ENCODE measurements at places on chromosomes 2 and 18.

- no peak for DNase-seq
Measured at GRCh38 chr18:9838144-9838877, 47.5 kb upstream of the TXNDC2 start.

GRCh38 chr18:76668546-76668945 lies 153.8 kb upstream of the ZNF236 start:
- DNase-seq = no peak

- no peak for DNase-seq
Measured at GRCh38 chr18:46917803-46918600, 600 bp downstream of the KATNAL2 start.

DNA sequence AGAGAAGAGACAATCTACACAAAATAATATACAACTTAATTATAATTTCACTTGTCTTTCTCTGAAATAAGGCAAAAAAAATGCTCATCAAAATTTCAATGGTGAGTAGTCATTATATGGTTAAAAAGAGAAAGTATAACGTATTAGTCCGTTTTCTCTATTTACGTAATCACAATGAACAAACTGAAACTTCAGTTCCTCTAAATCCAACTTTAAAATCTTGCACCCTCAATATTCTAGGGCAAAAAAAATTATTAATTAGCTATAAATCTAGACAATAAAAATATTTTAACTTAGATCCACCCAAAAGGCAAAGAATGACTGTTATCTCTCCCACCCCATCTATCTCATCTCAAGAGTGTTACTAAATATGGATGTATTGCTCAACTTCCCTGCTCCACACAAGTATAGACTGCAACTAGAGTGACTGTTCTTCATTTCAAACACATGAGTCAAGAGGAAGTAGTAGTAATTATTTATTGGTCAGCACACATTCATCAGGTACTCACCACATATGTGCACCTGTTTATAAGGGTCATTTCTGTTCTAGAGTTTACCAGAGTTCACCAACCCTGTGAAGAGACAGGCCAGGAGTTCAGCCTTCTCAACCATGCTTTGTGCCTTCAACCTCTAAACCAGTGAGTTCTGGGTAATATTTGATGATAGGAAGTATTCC lies 36.4 kb downstream of the STK39 start:
- DNase-seq = no peak

GRCh38 chr2:124975648-124976047 lies 950.6 kb downstream of the CNTNAP5 start:
- no peak for DNase-seq

- no peak for DNase-seq
Measured at GRCh38 chr2:202612145-202612544, 22.6 kb upstream of the FAM117B start.

DNA sequence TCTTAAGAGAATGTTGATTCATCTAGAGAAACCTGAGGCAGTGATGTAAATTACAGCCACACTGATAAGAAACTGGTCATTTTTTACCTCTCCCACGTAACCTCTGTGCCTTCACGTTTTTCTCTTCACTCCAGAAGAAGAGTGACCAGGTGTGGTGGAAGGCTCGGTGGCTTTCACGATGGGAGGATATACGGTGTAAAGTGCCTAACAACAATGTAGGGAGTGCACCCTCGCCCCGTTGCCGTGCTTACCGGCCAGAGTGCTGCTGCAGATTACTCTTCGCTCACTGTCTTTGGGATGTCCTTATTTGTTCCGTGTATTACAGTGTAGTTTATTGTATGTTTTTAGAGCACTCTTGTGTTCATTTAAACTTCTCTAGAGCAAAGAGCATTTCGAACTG lies 46.5 kb downstream of the NCK2 start:
- no peak for DNase-seq

DNA sequence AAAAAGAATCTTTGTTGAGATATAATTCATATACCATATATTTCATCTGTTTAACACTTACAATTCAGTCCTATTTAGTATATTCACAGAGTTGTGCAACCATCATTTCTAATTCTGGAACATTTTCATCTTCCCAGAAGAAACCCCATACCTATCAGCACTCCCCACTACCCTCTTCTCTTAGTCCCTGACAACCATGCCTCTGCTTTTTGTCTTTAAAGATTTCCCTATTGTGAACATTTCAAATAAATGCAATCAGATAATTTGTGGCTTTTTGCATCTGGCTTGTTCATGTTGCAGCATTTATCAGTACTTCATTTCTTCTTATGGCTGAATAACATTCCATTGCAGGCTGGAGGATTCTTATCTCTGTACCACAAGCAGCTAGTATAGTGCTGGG lies 305.9 kb upstream of the MEX3C start:
- no peak for DNase-seq

DNA sequence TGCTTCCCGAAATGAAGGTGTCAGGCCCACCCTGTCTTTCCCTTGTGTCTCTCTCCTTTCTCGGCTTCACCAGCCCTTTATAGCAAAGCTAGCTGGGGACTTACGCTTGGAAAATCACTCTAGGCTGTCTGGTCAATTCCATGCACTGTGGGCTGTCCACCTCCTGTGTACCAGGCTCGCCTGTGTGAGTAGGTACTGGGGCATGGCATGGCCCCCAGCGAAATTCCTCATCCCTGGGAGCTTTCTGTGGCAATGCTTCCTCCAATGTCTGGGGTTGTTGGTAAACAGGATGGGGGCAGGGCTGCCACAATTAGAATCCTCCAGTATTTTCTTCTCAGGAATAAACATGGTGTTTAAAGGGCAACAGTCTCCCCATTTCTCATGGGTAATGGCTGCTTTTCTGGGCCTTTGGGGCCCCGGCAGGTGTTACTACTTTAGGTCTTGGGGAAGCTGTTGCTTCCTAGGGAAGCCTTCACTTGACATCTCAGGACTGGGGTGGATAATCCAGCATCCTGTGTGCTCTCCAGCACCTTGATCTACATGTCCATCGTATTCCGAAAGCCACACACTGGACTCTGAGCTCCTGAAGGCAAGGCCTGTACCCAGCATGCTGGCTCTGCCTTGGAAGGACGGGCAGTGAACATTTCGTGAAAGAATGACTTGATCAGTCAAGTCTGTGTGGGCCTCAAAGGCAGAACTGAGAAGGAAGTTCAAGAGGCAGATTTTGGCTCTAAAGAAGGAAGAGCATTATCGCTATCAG lies 21.1 kb downstream of the RHOB start:
- no peak for DNase-seq

DNA sequence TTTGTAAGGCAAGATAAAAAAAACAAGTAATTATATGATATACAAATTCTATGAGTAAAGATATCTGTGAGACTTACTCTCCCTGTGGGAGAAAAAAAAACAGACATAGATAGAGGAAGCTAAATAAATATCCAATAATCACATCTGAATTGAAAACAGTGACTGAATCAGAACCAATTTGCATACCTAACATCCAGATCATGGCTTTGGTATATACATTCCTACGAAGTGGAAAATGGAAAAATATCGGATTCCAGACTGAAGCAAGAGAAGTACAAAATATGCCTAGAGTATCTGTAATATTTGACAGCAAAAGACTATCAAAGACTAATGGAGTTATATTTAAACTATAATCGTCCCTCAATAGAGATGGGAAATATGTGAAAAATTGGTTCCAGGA lies 1108.1 kb upstream of the CHAC2 start:
- no peak for DNase-seq

GRCh38 chr2:15560988-15561573 lies at the start of gene NBAS:
Gene NBAS, minus strand, starts transcription at chr2:15561334. Its CDS starts 30 bp downstream, at chr2:15561304.
- peak; percentile 72 for DNase-seq

DNA sequence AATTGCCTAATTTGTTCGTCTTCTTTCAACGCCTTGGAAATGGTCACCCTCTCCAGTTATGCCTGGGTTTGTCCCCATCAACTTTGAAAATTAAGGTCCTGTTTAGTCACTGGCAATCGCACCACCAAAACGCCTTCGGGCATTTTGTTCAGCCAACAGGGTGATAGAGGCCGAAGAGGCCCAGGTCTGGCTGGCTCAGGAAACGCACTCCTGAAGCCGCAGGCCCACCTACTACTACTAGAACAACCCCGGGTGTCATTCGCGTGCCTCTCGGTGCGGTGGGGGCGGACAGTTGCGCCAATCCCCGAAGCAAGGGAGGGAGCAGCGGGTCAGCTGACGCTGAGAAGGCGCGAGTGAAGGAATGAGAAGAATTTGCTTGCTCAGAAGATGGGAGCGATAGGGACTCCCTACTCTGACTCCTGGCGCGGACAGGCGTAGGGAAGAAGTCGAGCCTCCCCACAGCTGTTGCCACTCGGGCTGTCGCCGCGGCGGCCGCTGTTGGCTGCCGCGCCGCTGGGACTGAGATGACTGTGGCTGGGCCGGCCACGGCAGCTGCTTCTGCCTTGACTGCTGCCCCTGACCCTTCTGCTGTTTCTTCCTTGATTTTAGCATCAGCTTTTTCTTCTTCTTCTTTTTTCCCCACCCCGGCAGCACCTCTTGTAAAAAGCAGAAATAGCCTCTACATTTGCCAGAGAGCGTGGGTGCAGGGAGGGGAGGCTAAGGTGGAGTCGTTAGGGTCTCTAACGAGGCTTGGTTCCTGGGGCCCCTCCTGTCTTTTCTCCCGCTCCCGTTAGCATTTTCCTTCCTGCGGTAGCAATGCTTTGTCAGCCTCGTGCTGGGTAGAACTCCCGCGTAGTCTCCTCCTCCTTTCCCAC lies 387.6 kb downstream of the FIGN start:
- DNase-seq = no peak

GRCh38 chr18:46098616-46098933 lies 479 bp upstream of the ATP5F1A start:
- DNase-seq = no peak

DNA sequence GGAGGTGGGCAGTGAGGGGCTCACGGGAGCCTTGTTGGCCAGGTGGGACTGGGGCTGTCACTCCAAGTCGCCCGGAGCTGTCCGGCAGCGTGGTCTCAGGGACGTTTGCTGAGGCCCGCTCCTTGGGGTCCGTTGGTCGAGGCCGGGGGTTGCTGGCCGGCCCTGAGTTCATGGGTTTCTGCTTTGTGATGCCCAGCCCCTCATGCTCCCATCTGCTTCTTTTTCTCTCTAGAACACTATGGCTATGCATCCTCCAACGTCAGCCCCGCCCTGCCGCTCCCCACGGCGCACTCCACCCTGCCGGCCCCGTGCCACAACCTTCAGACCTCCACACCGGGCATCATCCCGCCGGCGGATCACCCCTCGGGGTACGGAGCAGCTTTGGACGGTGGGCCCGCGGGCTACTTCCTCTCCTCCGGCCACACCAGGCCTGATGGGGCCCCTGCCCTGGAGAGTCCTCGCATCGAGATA lies 14.5 kb downstream of the NFATC1 start:
- no peak for DNase-seq

DNA sequence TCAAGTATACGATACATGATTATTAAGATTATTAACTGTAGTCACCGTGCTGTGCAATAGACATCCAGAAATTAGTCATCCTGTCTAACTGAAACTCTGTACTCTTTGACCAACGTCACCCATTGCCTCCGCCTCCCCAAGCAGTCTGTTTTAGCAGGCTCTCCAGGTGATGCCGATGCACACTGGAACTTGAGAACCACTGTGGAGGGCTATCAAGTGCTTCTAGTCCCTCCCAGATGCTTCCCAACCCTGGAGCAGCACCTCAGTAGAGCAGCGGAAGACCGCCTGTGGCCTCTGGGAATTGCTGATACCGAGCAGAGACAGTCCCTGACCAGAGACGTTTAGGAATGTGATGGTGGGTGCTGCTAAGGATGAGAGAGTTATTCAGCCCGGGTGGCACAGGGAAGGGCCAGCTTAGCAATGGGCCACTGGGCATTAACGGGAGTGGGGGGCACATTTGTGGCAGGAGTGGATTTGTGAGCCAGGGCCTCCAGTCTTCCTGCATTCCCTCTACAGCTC lies 50.7 kb downstream of the LIPG start:
- no peak for DNase-seq

DNA sequence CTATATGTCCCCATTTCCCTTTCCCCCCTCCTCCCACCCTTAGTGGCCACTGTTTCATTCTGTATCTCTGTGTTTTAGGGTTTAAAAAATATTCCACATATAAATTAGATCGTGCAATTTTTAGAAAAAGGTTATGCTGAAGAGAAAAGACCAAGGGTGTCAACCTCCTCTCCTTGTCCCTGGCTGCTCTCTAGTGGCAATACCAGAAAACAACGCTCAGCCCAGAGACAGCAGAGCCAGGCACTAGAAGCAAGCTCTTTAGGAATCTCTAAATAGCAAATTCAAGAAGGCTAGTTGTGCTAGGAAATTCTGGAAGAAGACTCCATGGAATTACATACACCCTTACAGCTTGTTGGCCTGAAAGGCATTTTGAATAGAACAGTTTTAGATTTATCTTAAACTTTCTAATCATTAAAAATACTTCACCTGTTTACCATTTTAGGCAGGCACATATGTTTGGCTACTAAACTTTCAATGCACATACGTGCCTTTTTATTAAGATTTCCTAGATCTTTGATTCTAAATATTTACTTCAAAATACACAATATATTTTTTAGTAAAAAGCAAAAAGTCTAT lies 35.1 kb upstream of the RASGRP3 start:
- no peak for DNase-seq
